ENCODE measurements at places on chromosomes 5 and 9.
A peak's percentile ranks its signal among the peaks of the same experiment; 100 is the strongest.

DNA sequence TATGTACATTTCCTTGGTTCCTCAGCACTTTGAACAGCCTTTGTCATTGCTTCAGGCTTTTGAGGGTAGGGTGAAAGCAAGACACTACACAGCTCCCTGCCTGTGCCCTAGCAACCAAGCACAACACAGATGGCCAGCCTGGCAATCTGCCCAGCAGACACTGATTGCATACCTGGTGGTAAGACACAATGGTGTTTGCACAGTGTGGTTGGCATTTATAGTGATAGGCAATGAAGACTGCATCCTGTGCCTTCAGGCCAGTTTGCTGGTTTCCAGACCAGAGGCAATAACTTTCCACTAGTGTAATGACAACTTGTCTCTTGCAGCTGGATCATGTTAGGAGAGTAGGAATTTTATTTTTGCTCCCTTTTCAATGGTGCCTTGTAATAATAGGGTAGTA lies 144.5 kb upstream of the TNC start:
- no peak for DNase-seq

DNA sequence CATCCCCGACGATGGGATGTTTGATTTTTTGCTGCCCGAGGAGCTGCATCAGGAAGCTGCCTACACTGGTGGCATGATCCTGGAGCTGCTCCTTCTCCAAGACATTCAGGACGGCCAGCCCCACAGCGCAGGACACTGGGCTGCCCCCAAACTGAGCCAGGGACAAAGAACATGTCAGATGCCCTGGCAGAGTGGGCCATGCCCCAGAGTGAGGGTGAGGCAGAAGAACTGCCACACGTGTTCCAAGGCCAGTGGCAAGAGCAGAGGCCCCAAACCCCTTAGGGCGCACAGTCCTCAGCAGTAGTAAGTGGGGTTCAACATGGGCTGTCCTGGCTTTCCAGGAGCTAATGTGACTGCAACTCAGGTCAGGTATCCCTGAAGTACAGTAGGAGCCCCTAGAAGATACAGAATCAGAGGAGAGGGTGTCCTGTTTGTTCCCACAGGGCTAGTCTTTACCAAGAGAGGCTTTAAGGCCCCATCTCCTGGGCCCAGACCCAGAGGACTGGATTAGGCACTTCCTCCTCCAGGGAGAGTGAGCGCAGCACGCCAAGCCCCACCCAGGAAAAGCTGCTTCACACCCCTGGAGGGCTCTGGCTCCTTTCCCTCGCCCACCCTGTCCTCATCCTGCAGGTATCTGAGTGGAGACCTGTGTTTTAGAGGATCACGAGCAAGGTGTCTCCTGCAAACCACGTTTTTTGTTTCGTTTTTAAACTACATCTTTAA lies 11.1 kb downstream of the HNRNPAB start:
- DNase-seq: no peak

DNA sequence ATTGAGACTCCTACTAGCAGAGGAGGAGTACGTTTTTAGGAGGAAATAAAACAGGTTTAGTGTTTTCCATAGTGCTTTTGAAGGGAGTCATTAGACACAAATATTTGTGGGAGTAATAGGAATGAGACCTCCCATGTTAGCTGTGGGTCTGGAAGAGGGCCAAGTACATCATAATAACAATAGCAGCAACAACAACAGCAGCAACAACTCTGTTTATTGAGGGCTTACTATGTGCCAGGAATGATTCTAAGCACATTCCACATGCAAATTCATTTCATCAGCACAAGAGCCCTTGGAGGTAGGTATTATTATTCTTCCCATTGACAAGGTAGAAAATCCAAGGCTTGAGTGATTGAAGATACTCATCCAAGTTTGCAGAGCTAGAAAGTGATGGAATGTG lies 384.2 kb upstream of the RPS23 start:
- DNase-seq: no peak

GRCh38 chr5:31855134-31856040 lies 216.5 kb downstream of the PDZD2 start:
- DNase-seq: no peak

DNA sequence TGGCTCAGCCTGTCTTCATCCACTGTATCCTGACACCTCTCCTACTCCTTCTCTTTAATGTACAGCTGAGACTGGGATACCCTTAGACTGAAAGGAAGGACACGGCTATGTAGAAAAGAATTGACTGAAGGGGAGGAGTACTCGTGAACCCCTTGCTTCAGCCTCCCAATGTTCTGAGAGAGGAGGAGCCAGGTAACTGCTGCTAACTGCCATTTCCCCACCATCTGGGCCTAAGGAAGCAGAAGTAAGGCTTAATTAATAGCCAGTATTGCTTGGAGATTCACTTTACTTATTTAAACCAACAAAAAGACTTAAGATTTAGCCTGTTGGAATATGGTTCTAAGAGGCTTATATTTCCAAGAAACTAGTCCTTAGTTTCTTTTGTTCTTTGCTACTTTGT lies 18.8 kb upstream of the RGS3 start:
- no peak for DNase-seq

DNA sequence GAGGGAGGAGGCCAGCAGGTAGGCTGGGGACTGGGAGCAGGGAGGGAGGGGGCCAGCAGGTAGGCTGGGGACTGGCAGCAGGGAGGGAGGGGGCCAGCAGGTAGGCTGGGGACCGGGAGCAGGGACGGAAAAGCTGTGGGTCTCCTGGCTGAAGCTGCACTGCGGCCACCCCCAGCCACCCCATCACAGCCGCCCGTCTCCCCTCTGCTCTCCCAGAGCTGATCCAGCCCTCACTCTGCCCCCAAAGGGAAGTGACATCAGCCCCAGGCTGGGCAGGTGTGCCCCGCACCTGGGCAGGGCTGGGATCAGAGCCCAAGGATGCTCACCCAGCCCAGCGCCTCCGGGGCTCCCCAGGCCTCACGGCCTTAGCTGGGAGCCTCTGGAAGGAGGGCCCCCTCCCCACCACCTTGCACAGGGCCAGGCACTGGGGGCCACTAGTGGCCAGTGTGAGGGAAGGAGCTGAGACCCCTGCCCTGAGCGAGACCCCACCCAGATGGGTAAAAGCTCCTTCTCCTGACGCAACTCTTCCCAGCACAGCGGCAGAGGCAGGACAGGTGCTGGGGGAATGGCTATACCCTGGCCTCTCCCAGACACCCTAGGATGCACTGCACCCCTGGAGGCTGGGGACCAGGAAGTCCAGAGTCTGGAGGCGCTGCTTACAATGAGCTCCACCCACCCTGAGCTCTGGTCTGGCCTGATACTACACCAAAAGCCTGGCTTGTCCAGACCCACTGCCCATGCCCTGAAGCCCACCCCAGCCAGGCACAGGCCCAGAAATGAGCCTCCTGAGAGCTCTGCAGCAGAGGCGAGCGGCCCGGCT lies 11.6 kb downstream of the AGPAT2 start:
- no peak for DNase-seq

- peak; percentile 11 for DNase-seq
Observed at GRCh38 chr9:7756088-7756487, 43.5 kb downstream of the DMAC1 start.

DNA sequence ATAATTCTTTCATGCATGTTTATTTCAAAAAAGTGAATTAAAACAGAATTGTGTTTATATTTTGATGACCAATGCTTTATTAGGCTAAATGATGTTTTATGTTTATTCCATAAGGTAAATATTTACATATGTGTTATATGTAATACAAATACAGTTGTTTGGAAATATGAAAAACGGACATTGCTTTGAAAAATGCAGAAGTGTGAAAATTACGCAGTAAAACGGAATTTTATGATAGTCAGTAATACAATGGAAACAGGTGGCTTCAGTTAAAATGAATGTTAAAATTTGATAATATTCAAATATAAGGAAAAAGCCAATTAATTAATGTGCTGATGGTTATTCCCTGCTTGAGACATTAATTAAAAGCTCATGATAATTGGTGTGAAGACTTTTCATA lies 1633.8 kb downstream of the MAT2B start:
- DNase-seq: no peak

GRCh38 chr5:33524476-33524875 lies 83.7 kb downstream of the TARS1 start:
- DNase-seq: no peak
